ENCODE measurements at places on chromosomes 4 and X.

- DNase-seq = peak; percentile 12
Measured at GRCh38 chrX:149079805-149080406, 425.2 kb downstream of the IDS start.

DNA sequence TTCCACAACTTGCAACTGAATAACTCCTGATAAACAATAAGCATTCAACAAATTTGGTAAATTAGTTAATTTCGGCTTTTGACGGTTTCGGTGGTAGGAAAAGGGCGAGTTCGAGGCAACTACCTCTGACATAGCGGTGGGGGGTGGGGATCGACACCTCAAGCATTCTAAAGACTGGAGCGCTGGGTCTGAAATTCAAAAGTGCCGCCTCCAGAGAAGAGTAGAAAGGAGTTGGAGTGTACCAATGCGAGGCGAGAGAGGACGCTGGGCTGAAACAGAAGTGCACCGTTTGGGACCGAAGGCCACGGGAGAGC, 725 bp downstream of the SMC1A start:
- DNase-seq = no peak

DNA sequence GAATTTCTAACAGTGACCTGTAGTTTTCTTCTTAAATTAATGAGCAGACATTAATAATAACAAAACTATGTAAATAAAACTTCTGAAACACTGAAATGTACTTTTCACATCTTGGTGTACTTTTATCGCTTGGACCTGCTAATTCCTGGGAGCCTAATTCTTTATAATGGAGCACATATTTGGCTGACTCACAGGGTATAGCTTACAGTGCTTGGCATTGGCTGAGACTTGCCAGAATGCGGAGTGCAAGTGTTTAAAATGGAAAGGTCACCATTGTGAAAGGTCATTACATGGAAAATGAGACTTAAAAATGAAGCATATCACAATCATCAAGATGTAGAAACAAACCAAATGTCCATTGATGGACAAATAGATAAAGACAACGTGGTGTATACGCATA, 137.3 kb upstream of the PDLIM3 start:
- DNase-seq = no peak

- no peak for DNase-seq
Measured at GRCh38 chr4:41363384-41363981, 106.8 kb downstream of the UCHL1 start.

GRCh38 chr4:40134206-40134917, 62.5 kb upstream of the RHOH start:
- DNase-seq = no peak

GRCh38 chr4:177016541-177017141, 223.9 kb upstream of the VEGFC start:
- DNase-seq = no peak

- peak; percentile 70 for DNase-seq
Measured at GRCh38 chr4:30386266-30386895, 333.8 kb upstream of the PCDH7 start.

DNA sequence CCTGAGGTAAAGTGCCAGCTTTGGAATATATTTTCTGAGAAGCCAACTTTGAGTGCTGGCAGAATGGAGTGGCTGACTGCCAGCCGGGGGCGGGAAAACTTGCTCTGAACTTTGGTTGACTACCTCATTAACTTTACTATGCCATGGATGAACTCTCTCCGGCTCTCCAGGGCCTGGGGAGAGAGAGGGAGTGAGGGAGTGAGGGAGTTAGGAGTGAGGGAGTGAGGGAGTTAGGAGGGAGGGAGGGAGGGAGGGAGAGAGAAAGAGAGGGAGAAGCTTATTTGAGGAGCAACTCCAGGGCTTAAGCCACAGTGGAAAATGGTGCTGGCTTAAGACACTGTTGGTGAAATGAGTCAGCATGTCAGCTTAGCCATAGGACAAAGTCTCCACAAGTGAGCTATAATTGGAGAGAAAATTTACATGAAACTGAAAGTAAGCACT, 280.9 kb upstream of the RPS6KA3 start:
- peak; percentile 58 for DNase-seq

- DNase-seq = peak; percentile 84
Measured at GRCh38 chr4:70158576-70158975, 4.5 kb downstream of the PRR27 start.

GRCh38 chrX:57232658-57233360, 53.7 kb upstream of the FAAH2 start:
- DNase-seq = no peak

DNA sequence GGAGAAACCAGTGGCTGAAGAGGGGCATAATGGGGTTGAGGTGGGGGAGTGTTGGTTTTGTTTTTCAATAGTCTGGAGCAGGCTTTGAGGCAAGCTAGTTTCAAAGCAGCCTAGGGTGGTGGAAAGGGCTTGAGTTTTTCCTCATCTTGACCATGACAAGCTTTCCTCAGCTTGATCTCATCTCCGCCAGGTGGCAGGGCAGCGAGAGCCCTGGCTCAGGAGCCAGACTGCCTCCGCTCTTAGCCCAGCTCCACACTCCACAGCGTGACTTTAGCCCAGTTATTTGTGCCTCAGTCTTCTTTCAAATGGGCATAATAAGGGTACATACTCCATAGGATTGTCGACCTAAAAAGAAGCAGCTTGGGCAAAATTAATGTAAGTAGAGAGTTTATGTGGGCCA, 29.9 kb upstream of the SOWAHD start:
- peak; percentile 47 for DNase-seq

DNA sequence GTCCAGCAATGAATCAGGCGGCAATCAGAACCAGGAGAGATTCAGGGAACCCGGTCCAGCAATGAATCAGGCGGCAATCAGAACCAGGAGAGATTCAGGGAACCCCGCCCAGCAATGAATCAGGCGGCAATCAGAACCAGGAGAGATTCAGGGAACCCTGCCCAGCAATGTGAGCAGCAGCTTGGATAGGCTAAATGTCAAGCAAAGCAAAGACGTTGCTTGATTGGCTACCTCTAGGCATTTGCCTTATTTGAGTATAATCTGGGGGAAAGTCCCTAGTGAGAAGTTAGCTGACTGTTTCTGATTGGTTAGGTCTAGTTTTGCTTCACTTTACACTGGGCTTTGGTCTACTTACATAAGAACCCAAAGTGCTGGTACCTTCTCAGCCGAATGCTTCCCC, 1212.2 kb upstream of the TENM3 start:
- DNase-seq = no peak

DNA sequence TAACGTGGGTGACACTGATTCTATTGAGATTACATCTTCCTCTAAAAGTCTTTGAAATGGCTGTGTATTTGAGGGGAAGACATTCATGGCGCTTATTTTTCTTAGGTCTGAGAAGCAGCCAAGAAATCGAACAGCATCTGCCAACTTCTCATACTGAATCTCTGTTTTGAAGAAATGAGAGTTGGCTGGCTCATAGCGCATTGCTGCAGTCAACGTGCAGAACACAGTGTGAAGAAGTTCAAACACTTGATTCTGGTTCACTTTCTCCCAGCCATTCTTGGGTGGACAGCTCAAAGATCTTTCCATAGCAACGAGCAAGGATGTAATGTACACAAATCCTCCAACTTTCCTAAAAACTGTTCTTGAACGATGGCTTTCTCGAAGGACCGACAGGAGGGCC, 156.5 kb downstream of the WDFY3 start:
- DNase-seq = no peak

DNA sequence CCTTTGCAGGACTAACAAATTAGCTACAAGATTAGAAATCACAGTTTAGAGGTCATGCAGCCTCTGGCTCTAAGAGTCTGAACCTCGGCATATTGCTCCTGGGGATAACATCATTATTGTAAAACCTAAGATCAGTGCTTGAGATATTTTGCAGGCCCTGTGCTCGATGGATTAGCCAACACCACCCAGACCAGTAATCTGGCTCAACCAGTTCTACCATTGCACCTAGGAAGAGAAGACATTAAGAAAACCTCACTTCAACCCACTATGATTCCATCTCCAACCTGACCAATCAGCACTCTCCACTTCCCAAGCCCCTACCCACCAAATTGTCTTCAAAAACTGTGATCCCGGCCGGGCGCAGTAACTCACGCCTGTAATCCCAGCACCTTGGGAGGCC, 43.6 kb downstream of the WFS1 start:
- no peak for DNase-seq

DNA sequence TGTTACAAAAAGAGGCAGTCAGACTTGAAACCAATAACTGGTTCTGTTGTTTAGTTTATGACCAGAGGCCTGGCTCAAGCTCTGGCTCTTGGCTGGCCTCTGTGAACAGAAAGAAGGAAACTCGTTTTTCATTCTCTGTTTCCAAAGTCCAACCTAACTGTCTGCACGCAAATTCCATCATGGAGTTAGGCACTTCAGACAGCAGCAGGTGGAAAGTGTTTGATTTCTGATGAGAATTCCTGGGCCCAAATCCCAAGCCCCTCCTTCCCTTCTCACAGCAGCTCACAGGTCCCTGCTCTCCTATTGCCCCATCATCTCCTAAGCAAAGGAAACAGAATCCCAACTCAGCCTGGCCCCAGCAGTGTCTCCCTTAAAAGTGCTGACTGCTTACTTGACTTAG, 42.8 kb upstream of the FGF16 start:
- no peak for DNase-seq

DNA sequence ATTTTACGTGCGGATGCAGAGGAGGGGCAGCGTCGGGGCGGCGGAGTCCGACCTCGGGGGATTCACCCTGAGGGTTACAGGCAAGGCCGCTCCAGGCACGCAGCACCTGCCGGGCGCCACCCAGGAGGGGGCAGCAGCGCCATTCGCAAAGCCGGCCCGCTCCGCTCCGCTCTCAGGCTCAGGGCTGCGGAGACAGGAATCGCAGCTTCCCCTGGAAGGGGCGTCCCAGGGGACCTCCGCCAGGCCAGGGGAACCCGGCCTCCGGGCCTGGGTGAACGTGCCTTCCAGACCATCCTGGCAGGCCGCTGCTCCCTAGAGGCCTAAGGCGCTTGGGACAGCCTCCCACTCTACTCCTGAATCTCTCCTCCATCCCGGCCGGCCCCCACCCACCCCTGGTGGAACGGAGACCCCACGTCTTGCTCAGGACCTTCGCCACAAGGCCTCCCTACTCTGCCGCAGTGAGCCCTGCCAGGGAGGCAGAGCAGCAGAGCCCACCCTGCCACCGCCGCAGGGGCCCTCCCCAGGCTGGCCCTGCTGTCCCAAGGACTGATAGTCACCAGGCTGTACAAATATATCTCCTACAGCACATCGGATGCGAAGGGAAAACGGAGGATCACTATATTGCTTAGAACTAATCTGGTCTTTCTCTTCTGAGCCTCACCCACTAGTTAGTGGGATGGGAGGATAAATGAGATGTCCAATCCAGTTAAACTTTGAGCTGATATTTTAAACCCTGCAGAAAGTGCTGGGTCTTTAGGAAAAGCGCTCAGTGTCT, 115.0 kb downstream of the SMIM20 start:
- DNase-seq = peak; percentile 87

All from DMS53 (cell line).